Caco-2 (cell line): ENCODE measurements at places on chromosomes 7 and 10.
A peak's percentile ranks its signal among the peaks of the same experiment; 100 is the strongest.

DNA sequence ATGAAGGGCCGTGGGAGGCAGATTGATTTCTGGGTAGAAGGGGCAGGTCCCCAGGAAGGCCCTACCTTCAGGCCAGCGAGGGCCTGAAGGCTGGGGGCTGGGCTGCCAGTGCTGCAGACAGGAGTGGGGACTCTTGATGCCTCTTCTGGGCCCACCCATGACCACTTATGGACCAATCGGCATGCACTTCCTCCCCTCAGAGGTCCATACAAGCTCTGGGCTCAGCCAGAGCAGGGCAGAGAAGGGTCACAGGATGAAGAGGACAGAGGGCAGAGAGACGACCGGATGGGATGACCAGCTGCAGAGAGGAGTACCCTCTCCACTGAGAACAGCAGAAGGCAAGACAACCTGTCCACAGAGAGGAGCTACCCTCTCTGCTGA is 120.1 kb downstream of the DYNC2I1 start:
- no peak for DNase-seq

DNA sequence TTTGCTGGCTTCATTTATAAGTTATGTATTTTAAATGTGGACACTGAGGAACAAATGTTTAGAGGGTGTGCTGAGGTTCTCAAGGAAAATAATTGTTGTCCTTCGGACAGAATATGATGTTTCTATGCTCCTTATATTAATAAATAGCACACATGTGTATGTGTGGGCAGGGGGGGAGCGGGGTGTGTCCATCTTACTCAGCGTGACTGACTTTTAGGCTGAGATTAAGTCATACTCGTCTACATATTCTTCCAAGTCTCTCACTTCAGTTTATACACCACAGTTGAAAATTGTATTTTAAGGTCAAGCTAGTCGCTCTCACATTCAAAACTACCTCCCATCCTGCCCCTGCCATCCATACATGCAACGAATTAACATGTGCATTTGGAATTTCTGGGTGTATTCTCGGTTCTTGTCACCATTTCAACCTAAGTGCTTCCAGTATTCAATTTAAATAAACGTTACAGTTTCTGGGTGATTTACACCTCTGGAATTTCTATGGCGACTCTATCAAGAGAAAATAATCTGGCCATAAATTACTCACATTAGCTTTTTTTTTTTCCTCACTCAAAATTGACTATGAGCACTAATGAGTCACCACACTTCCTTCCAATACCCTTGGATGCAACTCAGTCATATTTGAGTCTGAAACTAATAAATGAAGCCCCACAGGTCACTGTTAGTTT is 3.3 kb downstream of the PCDH15 start:
- DNase-seq = no peak

GRCh38 chr7:120955577-120956149 is 5.1 kb downstream of the ING3 start:
- DNase-seq = no peak

GRCh38 chr7:37825038-37825437 is 23.4 kb upstream of the NME8 start:
- DNase-seq = no peak

GRCh38 chr10:51643734-51644133 is 55.7 kb downstream of the CSTF2T start:
- no peak for DNase-seq

DNA sequence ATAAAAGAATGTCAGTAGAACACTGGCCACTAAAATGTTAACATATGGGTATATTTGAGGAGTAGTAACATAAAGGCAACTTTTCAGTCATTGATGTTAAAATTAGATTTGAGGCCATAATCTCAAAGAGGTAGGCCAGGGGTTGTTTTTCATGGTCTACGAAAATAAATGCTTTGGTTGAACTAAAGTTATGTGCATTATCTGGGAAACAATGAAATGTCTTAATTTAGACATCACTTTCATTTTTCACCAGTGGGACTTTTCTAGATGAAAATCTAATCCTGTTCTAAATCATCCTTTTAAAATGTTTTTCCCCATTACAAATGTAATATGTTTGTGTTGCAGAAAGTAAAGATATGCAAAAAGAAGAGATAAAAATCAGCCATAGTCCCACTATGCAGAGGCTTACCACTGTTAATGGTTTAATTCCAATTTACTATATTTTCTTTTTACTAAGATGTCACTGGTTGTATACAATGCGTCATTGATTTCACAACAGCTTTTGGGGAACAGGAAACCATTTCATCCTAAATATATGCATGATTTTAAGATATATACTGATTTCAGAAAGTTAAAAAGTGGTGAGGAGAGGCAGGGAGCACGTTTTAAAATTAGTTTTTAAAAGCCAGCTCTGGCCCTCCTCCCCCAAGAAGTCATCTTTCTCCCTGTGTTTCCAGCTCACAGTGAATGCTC is 64.3 kb downstream of the ARID5B start:
- no peak for DNase-seq

DNA sequence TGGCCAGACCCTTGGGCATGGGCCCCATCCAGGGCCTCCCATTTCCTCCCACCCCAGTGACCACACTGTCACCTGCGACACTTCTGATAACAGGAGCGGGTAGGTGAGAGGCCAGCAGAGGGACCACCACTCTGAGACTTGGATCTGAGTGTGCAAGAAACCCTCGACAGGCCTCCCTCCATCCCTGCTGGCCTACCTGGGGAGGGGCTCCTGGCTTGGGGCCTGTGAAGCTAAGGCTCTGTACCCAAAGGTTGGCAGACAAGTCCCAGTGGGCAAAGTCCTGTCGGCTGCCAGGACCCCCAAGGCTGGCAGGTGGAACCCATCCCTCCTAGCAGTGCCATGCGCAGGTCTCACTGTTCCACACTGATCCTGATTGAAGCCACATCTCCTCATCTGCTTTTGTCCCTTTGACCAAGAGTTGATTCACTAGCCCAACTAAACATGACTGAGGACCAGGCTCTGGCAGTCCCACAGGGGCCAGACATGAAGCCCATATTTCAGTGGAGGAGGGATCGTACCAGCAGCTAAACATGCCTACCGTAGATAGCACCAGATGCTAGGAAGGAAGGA is 1.2 kb upstream of the PGAM2 start:
- DNase-seq = peak; percentile 34

- DNase-seq = no peak
These were observed 69.4 kb upstream of the HECTD2 start for GRCh38 chr10:91340613-91341362.

DNA sequence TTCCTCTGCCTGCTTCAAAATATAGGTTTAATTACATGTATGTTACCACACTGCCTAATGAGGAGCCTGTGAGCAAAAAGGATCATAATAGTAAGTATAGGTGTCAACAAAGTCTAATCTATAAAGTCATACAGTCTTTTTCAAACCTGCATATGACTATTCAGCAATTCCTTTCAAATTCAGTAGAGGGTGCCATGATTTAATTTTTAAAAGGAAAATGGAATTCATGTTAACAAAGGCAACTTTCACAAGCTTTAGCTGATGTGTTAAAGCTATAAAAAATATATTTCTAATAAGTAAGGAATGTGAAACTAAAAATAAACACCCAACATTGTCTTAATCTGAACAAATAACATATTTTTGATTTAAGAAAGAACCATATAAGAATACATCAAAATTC is 52.1 kb downstream of the MPP7 start:
- DNase-seq = no peak

DNA sequence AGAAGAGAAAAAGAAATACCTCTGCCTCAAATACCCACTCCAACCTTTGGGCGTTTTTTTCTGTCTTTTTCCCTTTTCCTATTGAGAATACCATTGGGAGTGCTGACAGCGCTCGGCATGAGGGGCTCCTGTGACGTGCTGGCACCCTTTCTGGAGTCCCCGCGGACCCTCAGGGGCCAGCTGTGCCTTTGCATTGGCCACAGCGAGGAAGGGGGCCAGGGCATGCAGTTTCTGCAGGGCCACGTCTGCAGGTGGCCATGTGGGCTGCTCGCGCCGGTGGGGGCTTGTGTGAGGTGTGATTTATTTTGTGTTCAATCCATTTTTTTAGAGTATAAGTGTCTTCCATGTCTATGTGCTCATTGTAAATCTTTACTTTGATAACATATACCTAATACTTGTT is 57.4 kb downstream of the INPP5A start:
- DNase-seq = peak; percentile 19

- DNase-seq = no peak
These were observed 63.7 kb upstream of the LAMB4 start for GRCh38 chr7:108193594-108194498.

DNA sequence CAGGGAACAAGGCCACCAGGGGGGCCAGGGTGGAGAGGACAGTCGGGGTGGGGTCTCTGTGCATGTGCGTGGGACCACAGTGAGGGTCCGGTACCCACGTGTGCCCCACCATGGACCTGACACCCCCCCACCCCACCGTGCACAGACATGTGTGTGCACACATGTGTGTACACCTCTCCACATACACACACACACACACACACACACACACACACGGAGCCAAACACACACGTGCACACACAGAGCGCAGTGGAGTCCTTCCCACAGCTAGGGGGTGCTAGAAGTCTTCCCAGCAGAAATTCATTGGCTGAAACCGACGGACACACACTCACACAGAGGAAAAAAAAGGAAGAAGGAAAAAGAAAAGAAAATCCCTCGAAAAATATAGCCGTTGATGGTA is 42.8 kb upstream of the GNA12 start:
- peak; percentile 77 for DNase-seq

DNA sequence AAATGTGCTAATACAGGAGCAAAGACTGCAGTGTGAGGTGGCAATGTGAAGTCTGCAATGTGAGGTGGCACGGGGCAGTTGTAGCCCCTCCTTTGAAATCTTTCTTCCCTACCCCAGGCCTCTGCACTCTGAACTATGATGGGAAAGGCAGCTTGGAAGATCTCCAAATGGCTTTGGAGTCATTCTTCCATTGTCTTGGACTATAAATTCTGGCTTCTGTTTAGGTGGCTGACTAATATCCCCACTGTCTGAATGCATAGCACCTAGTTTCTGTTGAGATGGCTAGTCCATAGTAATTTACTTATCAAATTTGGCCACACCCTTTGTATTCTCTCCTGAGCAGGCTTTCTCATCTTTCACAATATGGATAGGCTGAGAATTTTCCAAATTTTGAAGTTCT is 175.0 kb downstream of the CFTR start:
- no peak for DNase-seq

DNA sequence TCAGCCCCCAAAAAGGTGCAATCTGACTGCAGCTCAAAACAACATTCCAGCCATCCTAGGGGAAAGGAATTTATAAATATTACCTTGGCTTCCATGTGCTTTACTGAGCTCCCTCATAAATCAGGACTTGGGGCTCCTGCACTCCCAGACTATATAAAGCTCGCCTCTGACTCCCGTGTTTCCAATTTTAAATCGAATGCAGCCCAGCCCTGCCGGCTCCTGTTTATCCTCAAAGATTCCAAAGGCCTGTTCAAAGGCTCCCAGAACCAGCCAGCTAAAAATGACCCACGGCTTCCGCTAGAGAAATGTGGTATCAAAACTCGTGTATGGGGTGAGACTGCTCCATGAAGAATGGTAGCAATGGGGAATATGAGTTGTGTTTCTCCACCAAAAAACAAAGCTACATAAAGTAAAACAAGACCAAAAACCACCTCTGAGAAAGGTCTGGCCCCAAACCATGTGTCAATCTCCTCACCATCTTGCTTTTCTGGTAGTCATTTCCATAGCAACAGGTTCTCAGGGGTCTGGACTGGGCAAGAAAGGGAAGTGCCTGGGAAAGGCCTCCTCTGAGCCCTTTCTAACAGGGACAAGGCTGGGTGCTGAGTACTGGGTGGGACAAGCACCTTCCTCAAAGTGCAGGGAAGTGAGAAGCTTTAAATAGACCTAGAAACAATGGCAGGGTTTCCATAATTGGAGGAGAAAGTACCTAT is 5.1 kb downstream of the CALML3 start:
- DNase-seq = no peak

- DNase-seq = no peak
These were observed 266.0 kb downstream of the GRID1 start for GRCh38 chr10:86100581-86101061.

DNA sequence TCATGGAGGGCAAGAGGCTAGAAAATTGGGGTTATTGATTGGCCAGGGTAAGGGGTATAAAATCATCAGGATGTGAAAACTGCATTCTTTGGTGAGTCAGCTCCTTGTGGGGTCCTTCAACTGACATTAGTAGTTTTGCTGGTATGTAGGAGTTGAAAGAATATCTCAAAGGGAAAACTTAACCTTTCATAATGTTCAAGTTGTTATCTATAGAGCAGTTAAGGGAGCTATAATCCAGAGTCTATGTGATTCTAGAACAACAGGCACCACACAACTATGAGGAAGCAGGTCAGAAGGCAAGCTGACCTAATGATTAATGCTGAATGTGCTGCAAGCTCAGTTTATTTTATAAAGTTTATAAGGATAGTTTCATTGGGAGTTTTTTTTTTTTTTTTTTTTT is 13.7 kb downstream of the PRPS1L1 start:
- DNase-seq = no peak

- no peak for DNase-seq
These were observed 176.1 kb upstream of the PFKP start for GRCh38 chr10:2891073-2891769.

DNA sequence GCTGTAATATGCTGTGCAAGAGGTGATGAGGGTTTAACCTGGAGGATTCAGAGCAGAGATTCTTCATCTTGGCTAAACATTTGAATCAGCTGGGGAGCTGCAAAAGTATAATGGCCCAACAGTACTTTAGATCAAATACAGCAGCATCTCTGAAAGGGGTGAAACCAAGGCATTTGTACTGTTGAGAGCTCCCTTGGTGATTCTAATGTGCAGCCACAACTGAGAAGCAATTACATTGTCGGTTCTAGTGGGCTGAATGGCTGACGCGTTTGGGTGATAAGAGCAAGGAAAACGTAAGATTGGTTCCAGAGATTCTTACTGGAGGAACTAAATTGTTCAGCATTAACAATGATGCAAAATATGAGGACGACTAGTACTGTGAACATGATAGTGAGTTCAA is 269.7 kb downstream of the AGMO start:
- no peak for DNase-seq

DNA sequence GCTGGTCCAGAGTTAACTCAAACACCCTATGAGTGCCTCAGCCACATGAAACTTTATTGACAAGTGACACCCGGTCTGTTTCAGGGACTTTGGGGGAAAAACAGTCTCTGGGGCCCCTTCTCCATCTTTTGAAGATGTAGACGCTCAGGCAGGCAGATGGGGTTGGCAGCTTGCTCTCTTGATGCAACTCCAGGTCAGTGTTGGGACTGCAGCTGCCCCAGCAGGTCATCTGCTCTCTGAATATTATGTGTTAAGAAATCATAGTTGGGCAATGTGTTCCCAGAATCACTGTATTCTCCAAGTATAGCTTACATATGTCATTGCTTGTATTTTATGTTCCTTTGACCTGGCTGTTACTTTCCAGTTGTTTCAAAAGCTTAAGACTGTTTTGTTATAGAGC is 544.9 kb upstream of the MGMT start:
- DNase-seq = no peak

GRCh38 chr7:80529362-80529761 is 17.5 kb upstream of the GNAT3 start:
- DNase-seq = no peak

- DNase-seq = no peak
These were observed 145.1 kb upstream of the PCBD1 start for GRCh38 chr10:71033396-71033980.
